ENCODE measurements at places on chromosomes 4 and X.
A peak's percentile ranks its signal among the peaks of the same experiment; 100 is the strongest.

- no peak for DNase-seq
Observed at GRCh38 chr4:36043901-36044300, 200.4 kb downstream of the ARAP2 start.

DNA sequence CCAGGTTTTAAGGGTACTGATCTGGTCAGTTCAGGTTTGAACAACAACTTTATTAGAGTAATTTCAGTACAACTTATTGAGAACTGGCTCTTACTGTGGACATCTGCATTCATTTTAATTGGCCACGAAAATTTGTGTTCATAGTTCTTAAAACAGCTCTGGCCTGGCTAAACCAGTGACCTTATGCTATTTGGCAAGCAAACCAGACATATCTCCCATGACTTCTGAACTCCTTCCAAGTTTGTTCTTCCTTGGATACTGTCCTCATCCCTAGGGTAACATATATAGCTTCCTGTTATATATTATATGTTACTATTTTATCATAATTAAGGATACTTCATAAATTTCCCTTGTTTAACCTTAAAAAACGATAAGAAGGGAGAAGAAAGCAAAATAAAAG, 841.9 kb downstream of the TRAM1L1 start:
- DNase-seq: no peak

DNA sequence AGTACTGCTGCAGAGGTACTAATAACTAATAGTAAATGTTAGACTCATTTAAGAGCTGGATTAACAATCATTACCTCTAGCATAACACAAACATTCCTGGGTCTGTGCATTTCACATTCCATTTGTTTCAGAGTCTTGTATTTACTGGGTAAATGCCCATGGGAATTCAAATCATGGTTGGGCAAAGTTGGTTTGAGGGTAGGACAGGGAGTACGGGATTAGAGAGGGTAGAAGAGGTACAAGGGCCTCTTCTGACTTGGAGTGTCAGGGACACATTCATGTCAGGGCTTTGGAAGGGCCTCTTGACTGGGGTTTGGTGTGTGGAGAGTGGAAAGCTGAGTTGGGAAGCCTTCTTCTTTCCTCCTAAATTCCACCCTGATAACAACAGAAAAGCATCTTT, 65.9 kb downstream of the WWC2 start:
- DNase-seq: no peak

DNA sequence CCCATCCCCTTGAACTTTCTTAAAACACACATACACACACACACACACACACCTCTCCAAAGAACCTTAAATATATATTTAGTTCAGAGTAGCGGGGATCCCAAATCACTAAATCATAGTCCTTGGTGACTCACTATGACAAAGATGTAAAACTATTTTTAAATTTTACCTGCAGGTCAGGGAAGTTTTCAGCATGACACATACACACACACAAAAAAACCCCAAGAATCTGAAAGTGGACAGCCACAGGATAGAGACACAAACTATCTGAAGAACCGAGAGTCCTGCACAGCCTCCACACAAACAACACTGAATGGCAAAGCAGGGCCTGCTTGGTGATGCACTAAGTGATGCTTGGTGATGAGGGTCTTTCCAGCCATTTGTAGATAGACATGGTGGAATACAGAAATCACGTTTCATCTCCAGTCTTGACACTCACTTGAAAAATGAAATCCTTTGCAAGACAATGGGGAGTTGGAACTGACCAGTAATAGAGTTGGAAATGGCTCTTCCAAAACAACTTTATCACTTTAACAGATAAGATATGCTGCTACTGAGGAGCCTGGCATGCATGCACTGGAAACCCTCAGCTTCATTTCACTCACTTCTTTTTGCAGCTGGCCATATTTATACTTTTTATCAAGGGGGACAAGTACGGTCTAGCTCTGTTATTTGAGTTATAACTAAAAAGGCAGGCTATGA, 307.3 kb downstream of the RAPGEF2 start:
- no peak for DNase-seq

DNA sequence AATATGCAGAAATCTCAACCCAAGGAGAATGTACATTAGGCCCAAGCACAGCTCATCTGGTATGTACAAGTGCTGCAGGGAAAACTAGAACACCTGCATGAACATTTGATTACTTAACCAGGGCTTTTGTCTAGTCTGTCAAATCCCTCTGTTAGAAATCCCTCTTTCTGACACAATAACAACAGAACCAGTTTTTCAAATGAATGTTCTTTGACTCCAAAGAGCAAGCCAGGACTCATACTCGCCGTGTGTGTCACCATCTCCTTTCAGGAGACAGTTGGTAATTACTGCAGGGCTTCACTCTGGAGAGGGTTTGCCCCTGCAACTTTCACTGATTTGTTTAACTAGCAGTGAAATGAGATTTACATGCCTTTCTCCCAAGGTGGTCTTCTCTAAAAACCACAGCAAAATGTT, 143.0 kb upstream of the FAM241A start:
- DNase-seq: no peak

GRCh38 chr4:61400439-61401038, 200.4 kb downstream of the ADGRL3 start:
- DNase-seq: no peak

DNA sequence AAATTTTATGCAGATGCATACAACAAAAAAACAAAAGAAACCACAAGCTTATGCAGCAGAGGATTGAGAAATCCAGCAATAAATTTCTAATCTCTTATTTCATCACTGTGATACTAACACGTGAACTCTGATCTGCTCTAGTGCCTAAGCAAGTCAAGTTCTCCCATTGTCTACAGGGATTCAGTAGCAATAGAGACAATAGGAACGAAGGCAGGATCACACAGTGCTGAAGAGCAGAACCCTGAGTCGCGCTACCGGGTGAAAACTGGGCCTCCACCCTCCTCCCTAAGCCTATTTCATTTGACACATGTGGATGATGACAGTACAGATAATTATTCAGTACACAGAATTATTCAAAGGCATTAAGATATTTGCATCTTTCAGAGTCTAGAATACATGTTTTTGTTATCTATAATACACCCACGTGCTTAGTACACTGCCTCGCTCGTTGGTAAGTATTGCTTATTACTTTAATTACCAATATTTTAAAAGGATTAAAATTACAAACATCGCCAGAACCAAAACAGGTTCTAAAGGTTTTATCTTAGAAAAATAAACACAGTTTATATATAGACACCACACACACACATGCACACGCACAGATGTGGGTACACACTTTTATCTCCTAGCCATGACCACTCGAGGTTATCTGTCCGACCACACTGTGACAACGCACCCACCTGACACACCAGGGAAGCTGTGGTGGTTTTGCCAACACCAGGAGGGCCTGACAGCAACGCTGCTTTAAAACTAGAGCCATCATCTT, 60.1 kb downstream of the RFC1 start:
- peak; percentile 6 for DNase-seq

DNA sequence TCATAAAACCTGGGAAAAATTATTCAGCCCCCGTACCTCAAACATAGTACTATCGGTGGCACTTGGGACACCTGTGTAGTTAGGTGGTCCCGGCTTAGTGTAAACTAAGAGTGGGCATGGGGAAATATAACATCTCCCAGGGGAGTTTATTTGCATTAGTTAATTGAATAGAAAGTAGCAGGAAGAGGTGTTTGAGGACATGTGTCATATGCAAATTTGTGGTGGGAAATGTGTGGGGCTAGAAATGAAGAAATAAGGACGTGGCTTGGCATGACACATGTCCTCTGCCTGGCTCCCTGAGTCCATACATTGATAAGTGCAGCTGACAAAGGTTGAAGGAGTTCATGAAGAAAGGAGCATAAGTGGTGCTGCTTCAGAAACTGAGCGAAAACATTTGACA, 483.6 kb downstream of the SH2D1A start:
- no peak for DNase-seq

- no peak for DNase-seq
Observed at GRCh38 chr4:48692897-48693296, 87.2 kb downstream of the FRYL start.

DNA sequence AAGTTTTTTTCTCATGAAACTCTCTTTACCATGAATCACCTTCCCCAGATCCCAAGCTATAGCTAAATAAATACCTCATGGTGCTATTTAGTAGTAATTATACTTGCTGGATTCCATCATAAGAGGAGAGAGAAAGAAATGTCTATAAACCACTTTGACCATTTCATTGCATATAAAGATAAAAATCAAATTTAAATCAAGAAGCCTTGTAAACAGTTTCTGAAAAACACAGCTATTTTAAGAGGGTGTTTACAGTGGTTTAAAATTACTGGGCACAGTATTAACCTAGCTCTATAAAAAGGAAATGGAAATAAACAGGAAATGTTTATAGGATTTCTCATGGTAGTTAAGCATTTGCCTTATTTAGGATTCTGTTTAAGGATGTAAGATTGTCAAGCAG, 637.9 kb downstream of the ADGRL3 start:
- DNase-seq: no peak

GRCh38 chr4:762211-763190, 56.9 kb downstream of the PCGF3 start:
- no peak for DNase-seq

- no peak for DNase-seq
Observed at GRCh38 chr4:168129046-168129772, 36.9 kb downstream of the ANXA10 start.

- peak; percentile 38 for DNase-seq
Observed at GRCh38 chr4:101205916-101206315, 141.4 kb downstream of the PPP3CA start.

GRCh38 chr4:82090717-82091116, 283.1 kb downstream of the HNRNPD start:
- no peak for DNase-seq

GRCh38 chrX:56503941-56504673, 59.3 kb upstream of the UBQLN2 start:
- DNase-seq: peak; percentile 0

GRCh38 chr4:154304679-154305078, 186.9 kb downstream of the DCHS2 start:
- no peak for DNase-seq

DNA sequence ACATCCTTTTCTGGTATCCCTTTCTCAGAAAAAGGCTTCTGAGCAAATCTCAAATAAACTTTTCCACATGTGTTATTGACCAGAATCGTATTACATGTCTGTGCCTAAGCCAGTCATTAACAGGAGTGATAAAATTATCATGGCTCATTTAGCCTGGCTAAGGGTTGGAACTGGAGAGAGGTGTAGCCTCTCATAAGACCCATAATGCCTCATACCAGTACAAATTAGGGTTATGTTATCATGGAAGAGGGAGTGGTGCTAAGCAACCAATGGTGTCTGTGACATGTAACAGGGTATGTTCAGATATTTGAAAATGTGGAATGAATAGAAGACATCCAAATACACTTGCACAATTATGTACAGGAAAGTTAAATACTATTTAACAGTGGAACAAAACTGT, 99.6 kb upstream of the CCDC160 start:
- DNase-seq: no peak

DNA sequence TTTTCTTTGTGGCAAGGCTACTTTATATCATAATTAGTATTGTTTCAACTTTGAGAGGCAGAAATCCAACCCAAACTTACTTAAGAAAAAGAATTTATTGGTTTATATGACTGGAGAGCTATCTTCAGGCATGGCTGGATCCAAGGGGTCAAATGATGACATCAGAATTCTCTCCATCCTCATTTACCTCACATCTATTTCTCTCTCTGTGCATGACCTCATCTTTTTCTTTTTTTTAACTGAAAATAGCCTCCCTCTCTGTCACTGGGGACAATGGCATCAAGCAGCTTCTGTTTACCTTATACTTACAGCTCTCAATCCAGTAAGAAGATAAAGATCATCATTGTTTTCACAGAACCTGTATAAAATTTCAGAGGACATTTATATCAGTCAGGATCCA, 12.0 kb upstream of the EXOC1L start:
- no peak for DNase-seq

- DNase-seq: no peak
Observed at GRCh38 chrX:8907688-8908087, 106.5 kb upstream of the FAM9A start.

GRCh38 chr4:41561244-41561643, 23.3 kb downstream of the LIMCH1 start:
- no peak for DNase-seq

- peak; percentile 47 for DNase-seq
Observed at GRCh38 chr4:145285928-145286327, 105.5 kb upstream of the OTUD4 start.

DNA sequence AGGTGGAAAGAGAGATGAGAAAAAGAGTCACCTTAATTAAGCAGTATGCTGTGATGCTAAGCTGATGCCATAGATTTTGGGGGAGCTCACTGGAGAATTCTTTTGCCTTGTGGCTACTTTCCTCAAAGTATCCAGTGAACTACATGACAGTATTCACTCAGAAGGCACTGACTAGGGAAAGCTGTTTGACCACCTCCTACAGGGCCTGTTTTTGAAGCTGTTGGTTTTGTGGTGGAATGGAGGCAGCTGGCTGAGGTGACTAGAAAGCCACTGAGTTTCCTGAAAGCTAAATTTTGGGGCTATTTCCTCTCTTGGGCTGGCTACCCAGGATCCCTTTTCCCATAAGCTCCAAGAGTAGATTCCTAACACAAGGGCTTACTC, 124.8 kb upstream of the EOLA2 start:
- no peak for DNase-seq

DNA sequence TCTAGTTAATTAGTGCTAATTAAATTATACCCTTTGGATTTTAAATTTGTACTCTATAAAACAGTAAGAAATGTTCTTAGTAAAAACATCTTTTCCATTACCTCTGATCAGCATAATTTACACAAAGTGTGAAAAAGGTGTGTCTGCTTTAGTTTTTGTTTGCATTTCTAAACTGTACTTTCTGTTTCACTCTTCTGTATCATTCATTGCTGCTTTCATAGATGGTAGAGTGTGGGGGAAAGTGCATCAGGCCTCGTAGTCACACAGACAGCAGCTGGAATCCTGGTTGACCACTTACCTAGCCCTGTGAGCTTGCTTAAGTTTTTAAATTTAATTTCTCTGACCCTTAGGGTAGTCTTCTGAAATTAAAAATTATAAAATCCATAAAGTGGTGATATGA, 275.4 kb upstream of the PITX2 start:
- DNase-seq: no peak

GRCh38 chr4:31291238-31291637, 571.1 kb downstream of the PCDH7 start:
- no peak for DNase-seq
